Esophagus squamous epithelium (tissue), 5 donors: ENCODE measurements at places on chromosomes 1 and 21. TPM values are rescaled to one million over a fixed set of nuclear protein-coding genes. Genes with fewer than 3 reads are reported as not detected.

GRCh38 chr1:110582378-110582777, 23.8 kb downstream of the KCNA2 start:
- no peaks in the 10 kb centered on the region for H3K4me1 ChIP-seq
- no peak for DNase-seq
- no peak overlapping the region for H3K4me3 ChIP-seq
- H3K27me3 ChIP-seq: no peaks in the 10 kb centered on the region
- peak overlapping the region; percentile 39 for H3K27ac ChIP-seq

DNA sequence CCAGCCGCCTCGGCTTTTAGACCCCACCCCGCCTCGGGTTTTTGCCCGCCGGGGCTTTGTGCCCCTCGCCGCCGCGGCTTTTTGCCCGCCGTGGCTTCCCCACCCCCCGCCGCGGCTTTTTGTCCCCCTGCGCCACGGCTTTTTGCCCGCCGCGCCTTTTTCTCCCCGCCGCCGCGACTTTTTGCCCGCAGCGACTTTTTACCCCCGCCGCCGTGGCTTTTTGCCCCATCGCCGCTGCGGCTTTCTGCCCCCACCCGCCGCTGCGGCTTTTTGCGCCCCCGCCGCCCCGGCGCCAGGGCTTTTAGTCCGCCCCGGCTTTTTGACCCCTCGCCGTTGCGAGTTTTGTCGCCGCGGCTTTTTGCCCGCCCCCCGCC, 474.4 kb downstream of the FAM72C start:
- no peaks in the 10 kb centered on the region for H3K27me3 ChIP-seq
- H3K36me3 ChIP-seq: no peaks in the 10 kb centered on the region
- H3K4me3 ChIP-seq: peak overlapping the region; percentile 51
- DNase-seq: no peak

The CACNA1S gene
- not detected for total RNA-seq

DNA sequence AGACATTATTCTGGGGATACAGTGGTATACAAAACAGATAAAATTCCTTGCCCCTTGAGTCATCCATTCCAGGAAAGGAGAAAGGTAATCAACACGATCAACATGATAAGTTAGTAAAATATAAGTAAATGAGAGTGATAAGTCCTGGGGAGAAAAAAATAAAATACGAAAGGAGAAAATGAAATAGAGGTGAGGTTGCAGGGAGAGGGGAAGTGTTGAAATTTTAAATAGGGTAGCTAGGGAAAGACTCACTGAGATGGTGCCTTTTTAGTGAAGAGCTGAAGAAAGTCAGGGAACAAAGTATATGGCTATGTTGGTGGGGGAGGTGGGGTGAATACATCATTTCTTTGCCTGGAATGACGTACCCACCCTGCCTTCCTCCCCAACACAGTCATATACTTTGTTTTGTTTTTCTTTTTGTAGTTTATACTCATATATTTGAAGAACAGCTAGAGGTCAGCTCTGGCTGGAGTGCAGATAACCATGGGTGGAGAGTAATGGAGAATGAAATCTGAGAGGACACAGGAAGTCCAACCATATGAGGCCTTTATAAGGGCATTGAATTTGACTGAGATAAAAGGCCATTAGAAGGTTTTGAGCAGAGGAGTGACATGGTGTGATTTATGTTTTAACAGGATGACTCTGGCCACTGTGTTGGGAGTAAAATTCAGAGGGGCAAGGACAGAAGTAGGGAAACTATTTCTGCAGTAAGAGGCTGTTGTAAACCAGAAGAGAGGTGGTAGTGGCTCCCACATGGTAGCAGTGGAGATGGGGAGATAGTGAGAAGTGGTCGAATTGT, 54.8 kb downstream of the OSBPL9 start:
- no peak overlapping the region for H3K4me3 ChIP-seq
- no peaks in the 10 kb centered on the region for H3K27me3 ChIP-seq
- no peaks in the 10 kb centered on the region for H3K4me1 ChIP-seq
- DNase-seq: no peak
- no peak overlapping the region for H3K27ac ChIP-seq
- H3K36me3 ChIP-seq: no peaks in the 10 kb centered on the region

DNA sequence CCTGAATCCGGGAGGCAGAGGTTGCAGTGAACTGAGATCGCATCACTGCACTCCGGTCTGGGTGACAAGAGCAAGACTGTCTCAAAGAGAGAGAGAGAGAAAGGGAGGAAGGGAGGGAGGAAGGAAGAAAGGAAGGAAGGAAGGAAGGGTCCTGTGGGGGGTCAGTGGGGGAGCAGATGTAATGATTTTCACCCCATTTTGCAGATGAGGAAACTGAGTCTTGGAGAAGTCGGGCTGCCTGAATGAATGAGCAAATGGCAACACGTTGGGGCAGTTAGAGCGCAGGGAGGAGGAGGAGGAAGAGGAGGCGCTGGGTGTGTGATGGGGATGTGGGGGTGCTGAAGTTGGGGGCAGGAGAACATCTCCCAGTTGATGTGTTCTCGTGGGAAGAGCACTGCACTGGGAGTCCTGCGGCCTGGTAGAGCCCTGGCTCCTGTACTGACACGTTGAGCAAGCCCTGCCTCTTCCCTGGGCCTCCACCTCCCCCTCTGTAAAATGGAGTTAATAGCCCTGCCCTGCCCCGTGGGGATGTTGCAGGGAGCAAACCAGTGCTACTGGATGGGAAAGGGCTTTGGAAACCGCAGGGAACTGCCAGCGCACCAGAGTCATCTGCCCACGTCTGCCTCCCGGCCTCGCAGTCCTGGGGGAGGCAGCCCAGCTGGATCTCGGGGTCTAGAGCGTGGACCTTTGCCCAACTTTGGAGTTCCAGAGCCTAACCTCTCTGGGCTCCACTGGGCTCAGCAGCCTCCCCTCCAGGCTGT, 103.2 kb upstream of the CASZ1 start:
- peak overlapping the region; percentile 82 for H3K27ac ChIP-seq
- peaks cover 22% of the 10 kb centered on the region for H3K4me1 ChIP-seq
- H3K4me3 ChIP-seq: no peak overlapping the region

DNA sequence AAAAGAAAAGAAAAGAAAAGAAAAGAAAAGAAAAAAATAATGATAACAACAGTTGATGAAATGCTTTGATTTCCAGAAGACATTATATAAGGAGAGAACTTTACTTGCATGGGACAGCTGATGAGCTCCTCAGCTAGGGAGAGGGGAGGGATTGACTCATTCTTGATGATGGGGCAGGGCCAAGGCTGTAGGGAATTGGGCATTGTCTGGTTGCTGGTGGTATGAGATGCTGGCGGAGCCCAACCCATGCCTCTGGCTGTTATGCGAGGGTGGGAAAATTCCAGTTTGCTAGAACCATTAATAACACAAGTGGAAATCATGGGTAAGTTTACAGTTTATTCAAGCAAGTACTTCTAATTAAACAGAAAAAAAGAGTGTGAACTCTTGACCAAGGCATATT, 36.0 kb upstream of the KIF26B start:
- H3K36me3 ChIP-seq: no peaks in the 10 kb centered on the region
- no peak overlapping the region for H3K4me3 ChIP-seq
- H3K4me1 ChIP-seq: no peaks in the 10 kb centered on the region
- DNase-seq: no peak
- H3K27ac ChIP-seq: no peak overlapping the region

DNA sequence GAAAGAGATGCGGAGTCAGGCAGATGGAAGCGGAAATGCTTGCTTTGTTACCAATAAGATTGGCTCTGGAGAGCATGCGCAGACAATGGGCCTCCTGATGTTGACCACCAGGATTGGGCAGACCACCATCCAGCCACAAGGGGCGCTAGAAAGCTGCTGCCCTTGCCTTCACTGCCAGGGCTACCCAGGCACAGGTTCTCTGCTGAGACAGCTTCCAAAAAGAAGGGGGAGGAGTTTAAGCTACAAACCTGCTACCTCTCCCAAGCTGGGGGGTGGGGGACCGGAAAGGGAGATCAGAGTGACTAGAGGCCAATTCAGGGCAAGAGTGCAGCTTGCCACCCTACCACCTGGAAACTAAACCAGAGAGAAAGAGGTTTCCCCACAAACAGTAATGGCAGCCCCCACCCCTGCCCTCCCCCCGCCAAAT, 369.7 kb downstream of the RRAGC start:
- no peak for DNase-seq
- H3K27ac ChIP-seq: no peak overlapping the region
- no peaks in the 10 kb centered on the region for H3K4me1 ChIP-seq
- no peaks in the 10 kb centered on the region for H3K27me3 ChIP-seq
- H3K36me3 ChIP-seq: no peaks in the 10 kb centered on the region

The OR2W3 gene
- total RNA-seq: 1.5 TPM

The MAGI3 gene
- total RNA-seq: 14.4 TPM

DNA sequence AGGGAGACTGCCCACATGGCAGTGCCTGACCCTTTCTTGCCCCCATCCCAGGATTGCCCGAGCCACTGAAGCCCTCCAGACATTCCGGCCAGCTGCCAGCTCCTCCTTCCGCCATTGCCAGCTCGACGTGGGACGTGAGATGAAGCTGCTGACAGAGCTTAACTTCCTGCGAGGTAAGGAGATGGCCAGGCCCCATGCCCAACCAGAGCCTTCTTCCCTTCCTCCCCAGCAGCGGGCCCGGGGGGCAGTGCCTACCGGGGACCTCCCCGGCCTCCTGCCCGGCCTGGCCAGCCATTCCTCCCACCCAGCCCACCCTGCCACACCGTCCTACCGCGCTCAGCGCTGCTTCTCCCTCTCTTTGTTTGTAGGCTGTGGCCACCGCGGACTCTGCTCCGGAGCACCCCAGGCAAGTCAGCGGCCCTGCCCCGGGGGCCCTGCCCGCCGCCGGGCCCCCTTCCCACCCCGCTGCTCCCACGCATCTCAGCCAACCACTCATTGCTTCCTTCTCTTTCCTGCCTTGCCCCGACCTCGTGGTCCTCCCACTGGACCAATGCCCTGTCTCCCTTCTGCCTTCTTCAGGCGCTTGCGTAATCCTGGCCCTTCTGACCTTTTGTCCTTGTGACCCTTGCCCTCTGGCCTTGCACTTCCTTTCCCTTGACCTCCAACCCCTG, 4.9 kb downstream of the TRIM46 start:
- H3K4me1 ChIP-seq: peaks cover 19% of the 10 kb centered on the region
- no peaks in the 10 kb centered on the region for H3K27me3 ChIP-seq
- H3K4me3 ChIP-seq: no peak overlapping the region
- no peaks in the 10 kb centered on the region for H3K36me3 ChIP-seq

The LCE1A gene
- not detected for total RNA-seq

The CASZ1 gene
- total RNA-seq: 33.7 TPM

The ETS2 gene
- total RNA-seq: 118 TPM

GRCh38 chr1:22708777-22709176, 1.9 kb upstream of the EPHB2 start:
- H3K27me3 ChIP-seq: peaks cover 4% of the 10 kb centered on the region
- peaks cover 17% of the 10 kb centered on the region for H3K4me1 ChIP-seq
- no peak overlapping the region for H3K27ac ChIP-seq
- no peak for DNase-seq
- H3K4me3 ChIP-seq: no peak overlapping the region

DNA sequence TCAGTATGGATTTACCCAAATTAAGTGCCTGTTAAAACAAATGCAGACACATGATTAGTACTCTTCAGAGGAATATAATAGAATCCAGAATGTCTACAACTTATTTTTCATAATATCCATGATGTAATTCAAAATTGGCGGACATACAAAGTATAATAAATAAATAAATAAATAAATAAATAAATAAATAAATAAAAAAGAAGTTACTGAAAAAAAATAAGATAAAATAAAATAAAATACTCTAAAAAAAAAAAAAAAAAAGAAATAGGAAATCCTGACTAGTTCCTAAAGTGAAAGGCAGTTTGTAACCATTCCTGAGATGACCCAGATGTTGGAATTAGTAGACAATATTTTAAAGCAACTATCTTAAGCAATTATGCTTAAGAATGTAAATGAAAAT, 219.0 kb upstream of the SPAG17 start:
- H3K27ac ChIP-seq: no peak overlapping the region
- no peak overlapping the region for H3K4me3 ChIP-seq
- H3K36me3 ChIP-seq: no peaks in the 10 kb centered on the region
- no peak for DNase-seq
- H3K27me3 ChIP-seq: no peaks in the 10 kb centered on the region
- H3K4me1 ChIP-seq: peaks cover 8% of the 10 kb centered on the region

DNA sequence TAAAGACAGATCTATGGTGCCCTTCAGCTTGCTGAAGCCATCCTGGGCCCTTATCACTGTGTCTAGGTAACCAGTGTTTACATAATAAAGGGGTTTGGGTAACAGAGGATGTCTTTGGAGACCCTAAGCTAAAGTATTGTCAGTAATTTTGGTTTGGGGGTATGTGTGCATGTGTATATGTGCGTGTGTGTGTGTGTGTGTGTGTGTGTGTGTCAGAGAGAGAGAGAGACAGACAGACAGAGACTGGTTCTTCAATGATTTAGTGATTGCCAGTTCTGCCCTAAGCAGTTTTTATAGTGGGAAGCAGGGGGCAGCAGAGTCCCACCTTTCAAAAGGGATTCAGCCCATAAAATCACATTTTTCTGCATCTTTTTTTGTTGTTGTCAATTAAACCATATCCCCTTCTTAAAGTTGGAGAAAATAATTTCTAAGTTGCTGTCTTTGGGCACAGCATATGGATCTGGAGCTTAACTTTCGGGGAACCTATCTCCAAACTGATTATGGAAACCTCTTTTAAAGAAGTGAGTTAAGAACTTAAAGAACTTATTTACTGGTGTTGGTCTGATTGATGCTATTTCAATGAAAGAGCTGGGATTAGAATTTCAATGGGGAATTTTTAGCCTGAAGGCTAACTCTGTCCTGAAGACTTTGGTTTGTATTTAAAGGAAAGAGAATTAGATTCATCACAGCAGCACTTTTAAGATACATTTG, 51.1 kb downstream of the ZNF326 start:
- no peak overlapping the region for H3K4me3 ChIP-seq
- no peak overlapping the region for H3K27ac ChIP-seq
- no peaks in the 10 kb centered on the region for H3K27me3 ChIP-seq
- H3K4me1 ChIP-seq: no peaks in the 10 kb centered on the region

DNA sequence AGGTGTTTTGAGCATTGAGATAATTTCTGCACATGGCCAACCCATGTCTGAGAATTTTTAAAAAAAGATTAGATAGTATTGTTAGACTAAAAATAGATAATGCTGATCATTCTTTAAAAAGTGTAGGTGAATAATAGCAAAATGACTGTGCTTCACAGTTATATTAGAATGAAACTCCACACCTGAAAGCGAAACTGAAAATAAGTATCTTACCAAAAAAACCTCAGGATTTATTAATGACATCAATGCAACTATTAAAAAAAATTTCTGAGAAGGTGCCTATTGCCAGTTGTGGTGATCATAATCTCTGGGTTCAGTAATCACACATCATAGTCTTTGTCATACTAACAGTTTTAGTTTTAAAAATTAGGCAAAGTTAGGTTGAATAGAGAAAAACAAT, 36.5 kb downstream of the PLA2G4A start:
- H3K4me1 ChIP-seq: no peaks in the 10 kb centered on the region
- H3K27me3 ChIP-seq: no peaks in the 10 kb centered on the region

The TSTD1 gene
- 69.3 TPM for total RNA-seq

The ZBTB7B gene
- 122 TPM for total RNA-seq

The MSH4 gene
- total RNA-seq: 0.38 TPM

The SHISA4 gene
- total RNA-seq: 12.3 TPM

The TTC22 gene
- total RNA-seq: 160 TPM

- H3K27ac ChIP-seq: no peak overlapping the region
- no peak overlapping the region for H3K4me3 ChIP-seq
- DNase-seq: no peak
- H3K27me3 ChIP-seq: no peaks in the 10 kb centered on the region
- H3K4me1 ChIP-seq: no peaks in the 10 kb centered on the region
- no peaks in the 10 kb centered on the region for H3K36me3 ChIP-seq
These were observed 1379.1 kb upstream of the ADGRL4 start for GRCh38 chr1:80385650-80386049.
